ENCODE measurements at places on chromosomes 3 and 15.

DNA sequence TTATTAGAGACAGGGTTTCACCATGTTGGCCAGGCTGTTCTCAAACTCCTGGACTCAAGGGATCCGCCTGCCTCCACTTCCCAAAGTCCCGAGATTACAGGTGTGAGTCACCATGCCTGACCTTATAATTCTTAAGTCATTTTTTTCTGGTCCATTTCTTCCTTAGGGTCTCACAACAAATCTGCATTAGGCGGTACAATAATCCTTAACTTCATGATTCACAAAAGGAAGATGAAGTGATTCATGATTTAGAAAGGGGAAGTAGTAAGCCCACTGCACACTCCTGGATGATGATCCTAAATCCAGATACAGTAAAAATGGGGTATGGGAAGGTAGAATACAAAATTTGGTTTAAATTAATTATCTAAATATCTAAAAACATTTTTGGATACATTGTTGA is 45.0 kb upstream of the TKT start:
- DNase-seq, result no peak

DNA sequence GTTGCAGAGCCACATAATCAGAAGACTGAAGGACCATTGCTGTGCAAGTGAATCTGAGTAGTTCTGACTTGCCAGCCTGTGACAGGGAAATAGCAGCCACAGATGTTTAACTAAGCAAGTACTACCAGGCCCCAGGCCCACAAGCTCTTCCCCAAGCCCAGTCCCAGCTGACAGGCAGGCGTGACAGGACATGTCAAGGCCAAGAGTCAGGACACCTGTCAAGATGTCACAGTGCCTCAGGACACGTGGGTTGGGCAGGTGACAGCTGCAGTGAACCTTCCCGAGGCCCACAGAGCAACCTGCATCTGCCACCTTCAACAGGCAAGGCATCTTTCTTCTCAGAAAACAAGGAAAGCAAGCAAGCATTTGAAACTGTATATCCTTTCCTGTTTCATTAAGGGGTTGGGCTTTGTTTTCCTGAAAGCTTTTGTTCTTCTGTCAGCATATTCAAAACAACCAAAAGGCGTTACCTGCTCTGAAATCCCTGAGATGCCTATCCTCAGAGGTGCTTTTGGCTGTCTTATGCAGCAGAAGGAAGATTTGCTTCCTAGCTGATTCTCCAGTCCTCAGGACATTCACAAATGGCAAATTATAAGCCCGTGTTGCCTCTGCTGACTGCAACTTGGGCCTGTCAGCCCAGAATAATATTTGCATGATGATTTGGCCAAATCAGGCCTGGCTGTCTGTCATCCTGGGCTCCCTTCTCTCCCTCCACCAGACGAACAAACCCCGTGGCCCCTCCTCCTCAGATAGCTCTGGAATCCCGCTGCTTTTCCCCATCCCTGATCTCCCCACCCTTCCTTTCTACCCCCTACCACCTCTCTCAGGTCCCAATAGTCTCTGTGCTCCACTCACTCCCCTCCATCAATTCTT is 171.8 kb upstream of the WNT5A start:
- no peak for DNase-seq

DNA sequence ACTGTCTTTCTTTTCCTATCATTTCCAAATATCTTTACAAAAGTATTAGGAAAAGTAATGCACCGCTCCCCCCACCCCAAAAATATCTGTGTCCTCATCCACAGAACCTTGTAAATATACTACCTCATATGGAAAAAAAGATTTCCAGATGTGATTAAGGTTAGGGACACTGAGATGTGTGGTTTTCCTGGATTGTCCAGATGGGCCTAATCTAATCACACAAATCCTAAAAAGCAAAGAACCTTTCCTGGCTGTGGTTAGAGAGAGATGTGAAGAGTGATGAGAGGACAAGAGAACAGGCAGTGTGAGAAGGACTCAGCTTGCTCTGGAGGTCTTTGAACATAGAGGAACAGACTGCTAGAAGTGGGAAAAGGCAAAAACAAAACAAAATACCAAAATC is 77.7 kb downstream of the ROBO1 start:
- DNase-seq, result no peak

GRCh38 chr3:45516829-45517228 is 77.7 kb upstream of the LIMD1 start:
- DNase-seq, result no peak

GRCh38 chr15:43439268-43439667 is 53.7 kb downstream of the TP53BP1 start:
- no peak for DNase-seq

- no peak for DNase-seq
Measured at GRCh38 chr3:191345334-191345733, 15.0 kb upstream of the UTS2B start.

DNA sequence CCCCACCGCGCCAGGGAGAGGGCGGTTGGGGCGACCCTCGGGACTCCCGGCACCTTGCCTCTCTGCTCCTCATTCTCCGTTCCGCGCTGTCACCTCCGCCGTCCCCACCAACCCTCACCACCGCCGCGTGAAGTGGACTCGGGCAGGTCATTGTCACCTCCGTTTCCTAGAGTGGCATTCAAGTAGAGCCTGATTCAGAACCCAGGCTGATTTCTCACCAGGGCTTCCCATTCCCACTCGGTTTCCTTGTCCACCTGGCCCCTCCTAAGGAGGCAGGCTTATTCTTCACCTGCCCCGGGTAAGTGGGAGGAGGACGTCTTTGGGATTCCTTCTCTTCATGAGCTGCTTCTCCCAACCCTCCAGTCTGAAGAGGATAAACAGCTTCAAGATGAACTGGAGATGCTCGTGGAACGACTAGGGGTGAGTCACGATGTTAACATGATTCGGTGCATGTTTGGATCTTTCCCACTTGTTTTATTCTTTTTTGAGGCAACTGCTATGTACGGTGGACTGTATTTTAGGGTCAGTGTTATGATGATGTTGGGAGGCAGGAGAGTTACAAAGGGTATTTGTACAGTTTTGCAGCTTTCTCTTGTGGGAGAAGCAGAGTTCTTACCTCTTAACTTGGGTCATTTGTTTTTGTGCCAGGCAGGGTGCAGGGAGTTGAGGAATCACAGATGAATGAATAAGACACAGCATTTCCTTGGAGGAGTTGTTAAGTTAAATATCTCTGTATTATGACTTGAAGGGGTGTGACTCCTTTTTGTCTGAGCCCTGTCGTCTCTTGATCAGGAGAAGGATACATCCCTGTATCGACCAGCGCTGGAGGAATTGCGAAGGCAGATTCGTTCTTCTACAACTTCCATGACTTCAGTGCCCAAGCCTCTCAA is 692 bp downstream of the PSMD2 start:
- no peak for DNase-seq

- no peak for DNase-seq
Measured at GRCh38 chr15:56460071-56460470, 4.9 kb downstream of the MNS1 start.

- DNase-seq, result no peak
Measured at GRCh38 chr15:41567862-41568261, 8.8 kb downstream of the TYRO3 start.

- no peak for DNase-seq
Measured at GRCh38 chr15:99054025-99054387, 46.4 kb upstream of the PGPEP1L start.

GRCh38 chr3:119428538-119428937 is 34.9 kb downstream of the TMEM39A start:
- peak; percentile 25 for DNase-seq

Measured in NT2/D1 (cell line).